ENCODE measurements at places on chromosomes 7 and 10.

DNA sequence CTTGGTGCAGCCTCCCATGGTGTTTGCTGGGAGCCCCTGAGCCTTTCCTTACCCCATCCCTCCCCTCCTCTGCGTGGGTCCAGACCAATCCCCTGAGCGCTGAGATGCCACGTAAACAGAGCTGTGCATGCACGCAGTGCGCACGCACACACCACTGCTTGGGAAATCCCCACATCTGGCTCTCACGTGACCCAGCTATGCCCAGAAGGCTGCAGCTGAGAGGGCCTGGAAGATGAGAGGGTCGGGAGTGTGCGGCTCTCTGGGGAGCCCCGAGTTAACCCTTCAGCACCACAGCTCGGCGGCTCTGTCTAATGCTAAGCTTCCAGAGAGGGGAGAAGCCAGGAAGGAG lies 177.2 kb downstream of the SH3PXD2A start:
- peak; percentile 89 for DNase-seq

GRCh38 chr7:23164846-23165245 lies 17.0 kb upstream of the NUP42 start:
- DNase-seq = no peak

GRCh38 chr10:77080361-77081027 lies 557.1 kb downstream of the KCNMA1 start:
- DNase-seq = no peak

- no peak for DNase-seq
These were observed 30.0 kb downstream of the GTF2IRD1 start for GRCh38 chr7:74483402-74484336.

GRCh38 chr7:6606866-6607583 lies 8.4 kb upstream of the ZNF853 start:
- DNase-seq = peak; percentile 65

DNA sequence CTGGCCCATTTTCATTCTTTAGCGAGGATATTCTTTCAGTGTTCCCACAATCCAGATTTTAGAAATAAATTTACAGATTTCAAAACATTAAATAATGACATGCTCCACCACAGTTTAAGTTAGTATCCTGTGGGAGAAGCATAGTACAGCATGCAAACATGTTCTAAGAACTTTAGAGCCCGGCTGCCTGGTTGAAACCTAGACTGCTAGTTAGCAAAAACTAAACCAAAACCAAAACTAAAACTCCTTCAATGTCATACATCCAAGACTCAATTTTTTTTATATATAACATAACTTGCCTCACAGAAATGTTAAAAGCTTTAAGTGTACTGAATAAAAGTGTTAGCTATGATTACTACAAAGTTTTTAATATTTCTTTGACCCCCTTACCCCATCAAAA lies 17.0 kb downstream of the TRA2A start:
- no peak for DNase-seq

- DNase-seq = no peak
These were observed 56.2 kb upstream of the ZMIZ1 start for GRCh38 chr10:79012567-79012966.

DNA sequence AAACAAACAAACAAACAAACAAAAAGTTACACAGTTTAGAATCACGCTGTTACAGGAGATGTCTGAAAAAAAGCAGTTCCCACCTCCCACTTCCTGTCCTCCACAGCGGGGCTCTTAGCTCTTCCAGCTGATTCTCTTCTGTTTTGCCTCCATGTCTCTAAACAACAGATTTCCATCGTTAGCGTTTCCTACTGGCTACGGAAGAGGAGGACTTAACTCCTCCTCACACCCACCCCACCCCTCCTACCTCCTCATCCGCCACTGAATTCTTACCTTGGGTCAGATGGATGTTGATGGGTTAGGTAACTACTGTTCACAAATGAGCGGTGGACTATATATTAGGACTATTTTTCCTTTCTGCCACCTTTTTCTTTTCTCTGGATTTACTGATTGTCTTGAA lies 36.8 kb upstream of the NUB1 start:
- DNase-seq = no peak

GRCh38 chr10:17237149-17237527 lies 9.1 kb downstream of the VIM start:
- no peak for DNase-seq

GRCh38 chr7:98630149-98630548 lies 13.1 kb downstream of the NPTX2 start:
- DNase-seq = no peak

GRCh38 chr7:36157527-36158320 lies 4.7 kb downstream of the EEPD1 start:
- DNase-seq = no peak

DNA sequence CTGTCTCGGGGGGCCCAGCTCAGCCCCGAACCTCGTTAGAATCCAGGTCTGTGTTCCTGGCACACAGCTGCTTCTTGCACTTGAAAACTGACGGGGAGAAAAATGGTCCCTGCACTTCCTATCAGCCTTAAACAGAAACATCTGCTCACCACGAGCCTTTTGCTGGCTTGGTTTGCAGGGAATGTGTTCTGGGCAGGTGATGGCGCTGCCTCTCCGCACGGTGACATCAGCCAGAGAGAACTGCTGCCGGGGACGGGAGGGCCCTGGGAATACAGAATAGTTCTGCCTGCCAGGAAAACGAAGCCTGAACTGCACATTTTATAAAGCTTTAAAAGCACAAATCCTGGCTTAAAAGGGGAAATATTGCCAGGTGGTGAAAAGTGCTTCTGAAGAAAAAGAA lies 622.5 kb downstream of the TYW1 start:
- no peak for DNase-seq

DNA sequence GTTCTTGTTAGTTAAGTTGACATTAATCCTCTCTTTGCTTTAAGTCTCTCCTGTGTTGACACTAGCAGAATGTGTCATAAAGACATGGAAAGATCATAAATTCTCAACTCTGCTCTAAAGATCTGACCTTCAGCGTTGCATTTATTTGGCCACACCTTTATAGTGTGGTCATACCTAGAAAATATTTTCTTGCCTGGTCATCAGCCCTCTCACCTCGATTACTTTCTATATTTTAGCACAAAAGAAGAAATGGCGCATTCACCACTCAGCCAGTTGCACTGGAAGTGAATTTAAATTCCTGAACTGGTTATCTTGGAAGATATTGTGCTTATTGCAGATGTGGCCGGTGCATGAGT lies 96.7 kb upstream of the PDCD4 start:
- DNase-seq = no peak

- no peak for DNase-seq
These were observed 25.9 kb upstream of the FAM20C start for GRCh38 chr7:166338-167060.

- DNase-seq = no peak
These were observed 41.3 kb downstream of the AVL9 start for GRCh38 chr7:32536585-32536984.

DNA sequence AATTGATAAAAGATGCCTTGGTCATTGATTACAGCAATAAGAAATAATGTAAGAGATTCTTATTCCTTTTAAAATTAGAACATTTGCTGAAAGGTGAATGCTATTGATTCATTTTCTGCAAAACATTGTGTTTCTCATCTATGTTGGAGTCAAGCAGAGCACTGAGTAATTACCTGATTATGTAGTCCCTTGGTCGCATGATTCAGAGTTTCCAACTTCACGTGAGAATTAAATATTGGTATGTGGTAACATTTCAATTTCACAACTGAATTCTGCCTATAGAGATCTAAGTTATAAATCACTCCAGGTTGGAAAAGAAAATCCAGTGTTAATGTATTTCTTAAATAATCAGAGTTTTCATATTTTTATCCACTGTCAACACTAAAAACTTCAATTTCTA lies 701.4 kb downstream of the PHTF2 start:
- DNase-seq = no peak

DNA sequence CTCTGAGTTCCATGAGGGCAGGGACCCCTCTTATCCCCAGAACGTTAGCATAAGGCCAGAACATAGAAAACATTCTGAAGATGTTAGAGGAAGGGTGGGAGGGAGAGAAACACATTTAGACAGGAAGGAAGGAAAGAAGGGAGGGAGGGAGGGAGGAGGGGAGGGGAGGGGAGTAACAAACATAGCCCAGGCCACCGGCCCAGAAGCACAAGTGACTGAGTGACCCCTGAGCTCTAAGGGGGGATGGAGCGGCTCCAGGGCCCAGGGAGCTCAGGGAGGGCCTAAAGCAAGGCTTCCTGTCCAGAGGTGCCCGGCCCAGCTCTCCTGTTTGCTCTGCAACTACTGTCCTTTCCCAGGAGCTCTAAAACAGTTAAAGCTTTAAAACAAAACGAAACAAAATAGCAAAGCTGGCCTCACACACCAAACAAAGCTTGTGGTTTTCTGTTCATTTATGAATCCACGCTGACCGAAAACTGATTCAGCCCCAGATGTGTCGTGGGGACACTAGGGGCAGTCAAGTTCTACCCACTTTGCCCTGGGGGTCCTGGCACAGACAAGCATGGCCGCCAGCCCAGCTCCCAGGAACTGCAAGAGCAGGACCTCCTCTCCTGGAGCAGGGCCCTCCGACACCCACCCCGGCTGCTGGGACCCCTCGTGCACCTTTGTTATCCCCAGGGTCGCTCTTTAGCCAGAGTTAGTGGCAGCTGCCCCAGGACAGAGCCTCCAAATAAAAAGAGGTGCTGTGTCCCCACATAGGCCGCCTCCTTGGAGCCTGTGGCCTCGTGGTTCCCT lies 496.2 kb upstream of the FOXK1 start:
- peak; percentile 64 for DNase-seq

- no peak for DNase-seq
These were observed 557 bp upstream of the LSM8 start for GRCh38 chr7:118183428-118183785.

DNA sequence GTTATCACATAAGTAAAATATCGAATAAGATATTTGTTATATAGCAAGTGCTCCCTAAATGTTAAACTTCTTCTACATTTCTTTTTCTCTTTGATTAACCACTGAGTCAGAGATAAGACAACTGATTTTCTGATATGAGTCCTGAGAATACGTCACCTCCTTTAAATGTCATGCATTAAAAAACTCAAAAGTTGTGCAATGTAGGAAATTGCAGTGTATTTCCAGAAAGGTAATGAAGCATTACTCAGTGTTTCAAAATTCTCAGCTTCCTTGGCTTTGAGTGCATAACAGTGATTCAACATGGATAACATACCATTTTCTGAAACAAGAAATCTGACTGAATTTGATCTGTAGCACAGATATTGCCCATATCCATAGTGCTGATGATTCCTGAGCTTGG lies 155.8 kb downstream of the BMPER start:
- DNase-seq = no peak

DNA sequence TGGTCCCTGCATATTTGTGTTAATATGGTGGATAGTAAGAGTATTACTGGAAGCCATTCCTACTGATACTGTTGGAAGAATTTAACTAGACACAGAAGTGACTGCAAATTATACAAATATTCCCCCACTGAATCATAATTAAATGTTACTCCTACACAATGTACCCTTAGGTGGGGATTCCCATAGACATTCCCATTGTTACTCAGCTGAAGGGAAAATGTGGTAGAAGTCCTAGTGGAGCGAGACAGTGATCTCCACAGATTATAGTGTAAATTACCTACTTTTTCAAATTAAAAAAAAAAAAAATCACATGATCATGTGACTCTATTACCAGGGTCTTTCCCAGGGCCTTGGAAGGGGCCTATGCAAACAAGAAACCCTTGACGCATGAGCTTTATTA lies 611.8 kb downstream of the LRMDA start:
- no peak for DNase-seq

DNA sequence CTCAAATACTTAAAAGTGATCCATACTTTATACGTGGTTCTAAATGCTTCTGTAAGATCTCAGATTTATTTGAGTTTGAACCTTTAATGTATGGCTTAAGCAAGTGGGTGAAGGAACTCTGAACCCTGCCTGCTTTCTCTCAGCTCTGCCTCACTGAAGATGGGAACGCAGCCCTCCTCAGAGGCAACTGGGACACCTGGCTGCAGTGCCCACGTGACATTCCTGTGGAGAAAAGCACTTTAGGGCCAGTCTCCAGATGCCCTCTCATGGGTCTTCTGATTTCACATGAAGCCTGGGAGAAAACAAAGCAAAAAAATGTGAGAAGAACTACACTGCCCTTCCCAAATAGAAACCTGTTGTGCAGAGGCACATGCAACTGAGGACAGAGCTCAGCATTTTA lies 242.6 kb upstream of the ANKRD30A start:
- DNase-seq = no peak

- no peak for DNase-seq
These were observed 90.8 kb downstream of the EGFR start for GRCh38 chr7:55109404-55110167.

GRCh38 chr10:35388197-35388596 lies 51.9 kb downstream of the CCNY start:
- DNase-seq = no peak

DNA sequence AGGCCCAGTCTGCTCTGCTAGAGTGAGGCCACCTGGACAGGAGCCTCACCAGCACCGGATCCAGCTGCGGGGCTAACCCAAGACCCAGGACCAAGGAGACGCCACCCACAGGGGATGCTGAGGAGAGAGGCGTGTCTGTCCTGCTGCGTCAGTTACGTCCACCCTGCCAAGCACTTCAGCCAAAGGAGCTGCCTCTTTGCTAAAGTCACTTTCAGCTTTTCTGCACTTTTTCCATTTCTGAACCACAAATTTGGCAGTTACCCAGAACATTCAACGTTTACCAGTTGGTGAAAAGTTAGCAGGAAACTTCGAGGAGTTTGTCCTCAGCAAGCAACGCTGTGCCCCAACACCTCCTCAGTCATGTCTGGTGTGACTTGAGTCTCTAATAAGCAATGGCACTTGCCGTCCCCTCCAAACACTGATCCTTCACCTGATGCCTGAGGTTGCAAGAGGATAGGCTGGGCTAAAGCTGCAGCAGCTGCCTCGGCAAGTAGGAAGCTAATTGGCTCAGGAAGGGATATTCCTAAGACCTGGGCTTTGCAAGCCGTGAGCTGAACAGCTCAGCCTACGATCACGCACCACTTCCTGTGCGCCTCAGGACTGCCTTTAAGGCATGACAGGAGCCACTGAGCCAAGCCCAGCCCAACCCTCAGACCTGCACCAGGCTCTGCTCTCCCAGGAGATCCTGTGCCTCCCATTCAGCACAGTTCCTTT lies 40.1 kb downstream of the KCNH2 start:
- DNase-seq = no peak

DNA sequence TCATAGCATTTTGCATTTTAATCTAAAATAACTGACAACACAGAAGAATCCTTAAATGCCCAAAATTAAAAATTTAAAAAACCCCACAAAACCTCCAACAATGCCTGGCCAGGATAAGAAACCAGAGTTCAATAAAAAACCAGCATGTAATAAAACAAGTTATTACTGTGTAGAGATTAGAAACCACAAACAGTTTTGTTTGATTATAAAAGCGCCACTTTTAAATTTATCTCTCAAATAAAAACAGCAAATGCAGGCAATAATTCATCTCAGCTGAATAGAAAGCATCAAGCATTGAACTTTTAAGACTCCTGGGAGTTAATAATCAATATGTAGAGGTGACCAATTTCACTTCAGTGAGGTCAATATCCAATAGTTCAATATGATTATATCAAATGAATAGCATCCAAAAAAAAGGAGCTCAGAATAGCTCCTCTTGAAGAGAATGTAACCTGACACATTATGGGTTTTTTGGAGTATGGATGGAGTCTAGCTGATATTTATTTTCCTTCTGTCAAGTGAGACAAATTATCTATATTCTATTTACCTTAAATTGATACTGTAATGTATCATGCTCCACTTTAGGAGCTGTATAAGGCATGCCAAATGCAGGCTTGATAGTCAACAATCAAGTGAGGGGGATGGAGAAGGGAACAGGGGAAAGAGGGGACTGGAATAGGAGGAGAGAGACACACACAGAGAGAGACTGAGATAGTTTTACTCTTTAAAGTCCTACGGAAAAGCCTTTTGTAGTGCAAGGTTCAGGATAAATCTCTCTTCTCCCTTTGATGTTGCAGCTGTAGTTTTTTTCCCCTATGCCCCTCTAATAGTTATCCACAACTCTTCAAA lies 130.9 kb downstream of the RSU1 start:
- no peak for DNase-seq

All from Right ventricle myocardium inferior (tissue), 1 donor.